GM13977 (cell line): ENCODE measurements at places on chromosomes 2 and 18.

- no peak for DNase-seq
These were observed 254.4 kb downstream of the KCNE4 start for GRCh38 chr2:223306371-223306770.

DNA sequence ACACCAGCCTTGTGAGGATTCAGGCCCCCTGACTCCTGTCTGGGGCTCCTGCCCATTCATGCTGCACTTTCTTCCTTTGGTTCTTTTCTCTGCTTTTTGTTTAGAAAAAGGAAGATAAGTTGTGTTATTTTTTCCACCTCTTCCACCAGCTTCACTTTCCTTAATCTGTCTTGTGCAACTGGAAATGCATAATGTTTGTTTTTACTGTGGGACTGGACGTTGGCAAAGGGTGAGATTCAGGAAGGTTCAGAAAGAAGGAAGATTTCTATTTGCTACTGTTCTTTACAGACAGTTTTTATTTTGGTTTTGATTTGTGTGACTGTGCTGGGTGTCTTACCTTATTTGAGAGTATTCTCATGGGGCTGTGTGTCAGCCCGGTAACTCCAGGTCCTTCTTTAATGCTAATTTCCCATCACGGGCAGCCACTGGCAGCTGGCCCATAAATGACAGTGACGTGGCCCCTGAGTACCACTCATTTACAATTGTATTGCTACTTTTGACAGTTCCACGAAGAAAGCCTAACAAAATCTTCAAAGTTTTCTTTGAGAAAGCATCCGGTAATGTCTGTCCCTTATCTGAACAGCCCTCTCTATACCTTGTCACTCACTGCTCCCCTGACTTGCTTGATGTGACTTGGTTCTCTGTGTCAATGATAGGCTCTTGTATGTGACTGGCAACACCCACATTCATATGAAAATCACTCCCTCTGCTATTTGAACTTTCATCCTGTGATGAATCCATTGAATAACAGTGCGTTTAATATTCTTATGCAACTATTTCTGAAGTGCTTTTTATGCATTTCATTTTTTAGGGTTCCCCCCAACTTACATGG lies 32.7 kb downstream of the RHBDD1 start:
- DNase-seq, result no peak

- no peak for DNase-seq
These were observed 185.6 kb upstream of the SALL3 start for GRCh38 chr18:78794071-78794430.

DNA sequence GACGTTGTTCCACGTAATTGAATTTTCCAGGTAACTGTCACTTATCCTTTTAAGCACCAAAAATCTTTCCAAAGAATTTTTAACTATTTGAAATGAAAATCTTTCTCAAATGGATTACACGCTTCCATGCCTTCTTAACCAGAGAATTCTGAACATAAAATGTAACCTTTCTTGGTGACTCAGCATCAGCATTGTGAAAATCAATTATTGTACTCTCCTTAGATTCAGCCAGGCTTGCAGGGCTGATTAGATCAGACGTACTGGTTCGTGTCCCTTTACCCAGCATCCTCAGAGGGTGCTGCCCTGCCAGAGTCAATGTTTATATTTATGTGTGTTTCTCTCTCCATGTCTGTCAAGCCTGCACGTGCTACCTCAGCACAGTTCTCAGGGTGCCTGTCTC lies 623.9 kb downstream of the CNTNAP5 start:
- DNase-seq, result no peak

DNA sequence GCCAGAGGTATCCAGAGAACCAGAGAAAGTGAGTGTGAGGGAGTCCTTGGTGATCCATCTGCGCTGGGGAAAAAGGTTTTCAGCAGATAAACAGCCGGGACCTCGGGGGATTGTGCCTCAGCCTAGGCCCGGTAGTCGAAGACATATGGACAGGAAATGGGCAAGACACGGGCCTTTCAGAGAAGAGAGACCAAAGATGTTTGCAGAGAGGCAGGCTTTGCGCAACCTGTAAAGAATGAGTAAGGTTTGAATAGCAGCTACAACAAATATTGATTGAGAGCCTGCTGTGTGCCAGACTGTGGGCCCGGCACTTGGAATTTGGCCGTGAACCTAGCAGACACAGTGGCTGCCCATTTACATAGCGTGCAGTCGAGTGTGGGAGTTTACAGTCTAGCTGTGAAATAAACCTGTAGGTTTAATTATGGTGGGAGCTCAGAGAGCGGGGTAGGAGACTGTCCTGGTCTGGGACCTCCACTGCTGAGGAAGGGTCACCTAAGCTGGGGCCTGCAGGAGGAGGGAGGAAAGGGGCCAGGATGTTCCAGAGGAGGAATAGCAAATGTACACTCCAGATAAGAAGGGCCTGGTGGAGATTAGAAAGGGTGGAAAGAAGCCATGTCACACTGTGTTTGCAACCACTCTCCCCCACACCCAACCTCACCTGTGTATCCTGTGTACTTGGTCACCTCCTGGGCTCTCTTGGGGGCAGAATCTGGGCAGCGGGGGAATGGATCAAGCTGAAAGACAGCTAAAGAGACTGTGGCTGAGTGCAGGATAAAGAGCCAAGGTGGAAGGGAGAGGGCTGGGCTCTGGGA lies 3.0 kb downstream of the SH2D6 start:
- no peak for DNase-seq

DNA sequence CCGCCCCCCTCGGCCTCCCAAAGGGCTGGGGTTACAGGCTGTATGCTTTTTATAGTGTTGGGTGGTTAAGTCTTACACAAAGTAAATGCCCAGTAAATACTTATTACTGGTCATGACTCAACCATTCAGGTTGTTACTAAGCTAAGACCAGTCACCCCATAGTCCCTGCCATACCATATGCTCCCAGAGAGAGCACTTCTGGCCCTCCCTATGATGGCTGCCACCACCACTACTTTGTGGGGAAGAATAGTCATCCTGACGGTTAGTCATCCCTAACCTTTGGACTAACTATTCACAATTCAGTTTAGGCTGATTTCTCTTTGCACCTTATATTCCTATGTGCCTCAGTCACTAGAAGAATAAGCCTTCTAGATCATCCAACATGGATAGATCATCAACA lies 42.0 kb upstream of the MSH2 start:
- DNase-seq, result no peak
